ENCODE measurements at places on chromosomes 6 and 20. TPM values are rescaled to one million over a fixed set of nuclear protein-coding genes. Genes with fewer than 3 reads are reported as not detected.
A peak's percentile ranks its signal among the peaks of the same experiment; 100 is the strongest.

- no peak for DNase-seq
Measured at GRCh38 chr6:26575494-26575939, 21.2 kb upstream of the ABT1 start.

DNA sequence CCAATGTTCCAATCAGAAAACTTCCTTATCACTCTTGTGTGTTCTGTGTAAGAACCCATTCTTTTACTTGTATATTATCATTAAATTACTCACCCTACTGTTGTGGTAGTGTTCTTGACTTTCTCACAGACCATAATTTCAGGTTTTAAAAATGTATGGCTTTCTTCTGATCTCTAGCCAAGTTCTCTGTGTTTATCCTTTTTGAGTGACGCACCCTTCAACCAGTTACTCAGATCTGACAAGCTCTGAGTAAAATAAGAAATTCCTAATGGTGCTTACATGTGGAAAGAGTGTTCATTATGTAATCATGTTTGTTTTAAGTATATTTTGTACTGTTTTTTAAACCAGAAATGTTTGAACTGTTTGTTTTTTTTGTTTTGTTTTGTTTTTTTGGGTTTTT, 11.0 kb downstream of the TBPL1 start:
- no peak for DNase-seq

ETV7 gene
- 1.8 TPM for polyA plus RNA-seq

GRCh38 chr20:4021906-4022305, 6.5 kb upstream of the RNF24 start:
- no peak for DNase-seq

TBP gene
- 19.3 TPM for polyA plus RNA-seq

DNA sequence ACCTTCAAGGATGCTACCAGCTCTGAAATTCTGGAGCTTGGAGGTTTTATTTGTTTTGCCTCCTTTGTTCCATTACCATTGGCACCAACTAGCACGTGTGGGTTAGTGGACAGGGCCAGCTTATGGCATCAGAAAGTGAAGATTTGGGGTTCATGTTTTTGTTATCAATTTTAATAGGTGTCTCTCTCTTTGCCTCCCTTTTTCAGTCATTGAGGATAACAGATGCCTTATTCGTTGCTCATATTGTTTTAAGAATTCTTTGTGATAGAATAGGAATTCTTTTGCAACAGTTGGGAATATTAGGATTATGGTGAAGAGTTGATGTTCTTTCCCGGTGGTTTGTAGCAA, 22.9 kb downstream of the TMC2 start:
- no peak for DNase-seq

DNA sequence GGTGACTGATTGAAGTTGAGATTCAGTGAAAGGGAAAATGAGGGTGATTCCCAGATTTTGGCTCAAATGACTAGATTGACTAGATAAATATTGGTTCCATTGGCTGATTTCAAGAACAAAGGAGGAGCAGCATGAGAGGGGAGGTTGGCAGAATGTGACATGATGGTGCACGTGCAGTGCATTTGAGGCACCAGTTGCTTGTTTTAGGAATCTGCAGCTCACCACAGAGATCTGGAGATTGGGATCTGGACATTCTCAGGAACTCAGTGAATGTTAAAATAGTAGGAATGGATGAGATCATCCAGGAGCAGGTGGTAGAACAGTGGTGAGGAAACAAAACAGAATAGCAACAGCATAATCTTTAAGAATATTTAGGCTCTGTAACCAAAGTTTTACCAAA, 496.3 kb downstream of the DHX35 start:
- DNase-seq = no peak

SIRPD gene
- polyA plus RNA-seq = not detected

- no peak for DNase-seq
Measured at GRCh38 chr20:37219751-37220668, 40.7 kb upstream of the MROH8 start.

DNA sequence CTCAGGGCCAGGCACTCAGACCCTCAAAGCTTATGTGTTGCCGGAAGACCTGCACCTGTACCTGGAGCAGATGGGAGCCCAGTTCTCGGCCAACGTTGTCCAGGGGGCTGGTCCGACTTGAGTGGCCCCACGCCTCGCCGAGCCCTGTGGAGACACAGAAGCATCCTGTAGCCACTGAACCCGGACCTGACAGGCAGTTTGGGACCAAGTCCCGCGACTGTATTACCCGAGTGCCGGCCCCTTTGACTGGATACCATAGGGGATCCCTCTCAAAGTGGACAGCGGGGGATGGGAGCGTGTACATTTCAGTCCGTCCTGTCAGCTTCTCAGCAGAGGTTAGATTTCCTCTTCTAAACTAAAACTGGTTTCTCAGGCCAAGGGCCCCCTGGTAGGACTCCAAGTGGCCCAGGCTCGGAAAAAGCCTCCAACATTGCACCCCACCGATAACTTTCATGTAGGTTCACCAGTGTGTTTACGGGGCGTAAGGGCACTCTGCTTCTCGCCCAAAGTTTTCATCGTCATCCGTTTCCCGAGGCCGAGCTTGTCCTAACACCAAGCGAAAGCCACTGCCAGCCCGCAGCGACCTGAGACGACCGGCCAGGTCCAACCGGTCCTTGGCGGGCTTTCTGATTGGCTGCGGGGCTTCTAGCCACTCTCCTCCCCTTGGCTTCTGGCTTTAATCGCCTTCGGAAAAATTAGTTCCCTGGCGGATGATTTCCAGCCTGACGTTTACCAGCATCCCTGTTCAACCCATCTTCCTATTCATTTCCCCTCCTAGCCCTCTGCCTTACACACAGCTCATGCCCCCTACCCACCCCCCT, 10.8 kb downstream of the SIM1 start:
- no peak for DNase-seq

PRSS16 gene
- 0.21 TPM for polyA plus RNA-seq

GMDS gene
- 7.1 TPM for polyA plus RNA-seq

- DNase-seq = no peak
Measured at GRCh38 chr6:123897965-123898364, 94.3 kb downstream of the NKAIN2 start.

GRCh38 chr6:4620284-4621151, 155.7 kb upstream of the CDYL start:
- DNase-seq = no peak

- DNase-seq = no peak
Measured at GRCh38 chr20:57076951-57077350, 189.5 kb downstream of the BMP7 start.

GRCh38 chr20:54650052-54650719, 174.8 kb downstream of the DOK5 start:
- DNase-seq = no peak

- peak; percentile 60 for DNase-seq
Measured at GRCh38 chr6:31007694-31008093, 2.6 kb upstream of the MUC22 start.

KHDC1L gene
- not detected for polyA plus RNA-seq

GRCh38 chr6:99587792-99588191, 18.8 kb upstream of the PRDM13 start:
- DNase-seq = no peak

- peak; percentile 72 for DNase-seq
Measured at GRCh38 chr6:134178161-134179044, 126.0 kb upstream of the SLC2A12 start.

- DNase-seq = peak; percentile 77
Measured at GRCh38 chr6:140379919-140380318, 1005.5 kb upstream of the CITED2 start.

DNA sequence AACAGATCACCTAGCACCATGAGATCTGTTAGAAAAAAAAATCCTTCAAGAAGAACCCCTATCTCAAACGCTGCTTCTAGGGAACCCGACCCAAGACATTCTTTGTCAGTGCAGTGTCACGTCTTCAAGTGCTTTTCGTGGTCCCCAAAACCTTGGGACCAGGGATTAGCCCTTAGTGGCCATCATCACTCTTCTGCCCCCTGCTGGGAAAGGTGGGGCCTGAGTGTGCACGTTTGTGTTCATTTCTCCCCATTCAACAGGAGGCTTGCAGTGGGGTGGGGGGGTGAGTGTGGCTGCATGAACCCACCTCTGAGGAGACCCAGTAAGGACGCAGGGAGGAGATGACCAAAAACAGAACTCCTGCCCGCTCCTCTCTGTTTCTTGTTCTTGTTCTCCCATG, 218.2 kb upstream of the RNF24 start:
- DNase-seq = no peak

POM121L2 gene
- not detected for polyA plus RNA-seq

DNA sequence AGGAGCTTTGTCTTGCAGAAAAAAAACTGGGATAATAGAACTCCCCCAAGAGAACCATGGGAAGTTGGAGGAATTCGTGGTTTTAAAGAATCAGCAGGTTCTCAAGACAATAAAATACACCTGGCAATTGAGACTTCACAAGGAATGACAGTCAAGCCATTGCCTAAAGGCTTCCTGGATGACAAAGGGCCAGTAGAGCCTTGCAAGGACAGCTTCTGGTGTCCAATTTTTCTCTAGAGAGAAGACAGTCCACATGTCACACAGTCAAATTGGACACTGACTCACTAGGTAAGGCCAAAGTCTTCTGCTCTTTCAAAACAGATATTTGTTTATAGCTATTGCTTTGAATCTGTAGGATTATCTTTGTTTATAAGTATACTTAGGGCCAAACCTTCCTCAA, 80.3 kb upstream of the BMP5 start:
- DNase-seq = no peak

DNA sequence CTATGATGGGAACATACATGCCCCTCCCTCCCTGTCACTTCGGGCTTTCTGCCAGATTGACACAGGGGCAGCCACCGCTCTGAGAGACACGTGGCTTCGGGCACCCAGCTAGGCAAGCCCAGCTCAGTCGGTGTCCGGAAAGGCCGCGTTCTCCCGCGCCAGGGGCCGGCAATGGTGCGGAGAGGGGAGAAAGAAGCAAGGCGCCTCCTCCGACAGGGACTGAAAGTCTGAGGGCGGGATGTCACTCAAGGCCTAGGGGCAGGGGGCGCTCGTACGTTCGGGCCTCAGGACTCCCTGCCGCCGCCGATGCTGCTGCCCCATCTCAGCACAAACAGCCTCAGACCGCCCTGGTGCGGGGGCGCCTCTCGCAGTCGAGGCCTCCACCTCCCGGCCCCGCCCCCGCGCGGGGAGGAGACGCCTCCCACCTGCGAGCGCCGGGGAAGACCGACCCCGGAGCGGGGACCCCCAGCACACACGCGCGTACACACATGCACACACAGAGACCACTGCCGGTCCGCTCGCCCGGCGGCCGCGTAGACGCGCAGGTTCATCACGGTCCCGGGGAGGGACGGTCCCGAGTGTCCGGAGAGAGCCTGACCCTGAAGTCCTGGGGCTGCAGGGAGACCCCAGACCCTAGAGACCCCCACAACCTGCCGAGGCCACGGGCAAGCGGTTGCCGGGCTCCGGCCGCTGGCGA, 1.9 kb downstream of the GRM4 start:
- no peak for DNase-seq

- no peak for DNase-seq
Measured at GRCh38 chr20:36202891-36203338, 33.4 kb upstream of the AAR2 start.

GRCh38 chr20:25021336-25021735, 28.8 kb upstream of the APMAP start:
- DNase-seq = no peak

- DNase-seq = no peak
Measured at GRCh38 chr6:145761584-145761983, 26.3 kb upstream of the EPM2A start.

DNA sequence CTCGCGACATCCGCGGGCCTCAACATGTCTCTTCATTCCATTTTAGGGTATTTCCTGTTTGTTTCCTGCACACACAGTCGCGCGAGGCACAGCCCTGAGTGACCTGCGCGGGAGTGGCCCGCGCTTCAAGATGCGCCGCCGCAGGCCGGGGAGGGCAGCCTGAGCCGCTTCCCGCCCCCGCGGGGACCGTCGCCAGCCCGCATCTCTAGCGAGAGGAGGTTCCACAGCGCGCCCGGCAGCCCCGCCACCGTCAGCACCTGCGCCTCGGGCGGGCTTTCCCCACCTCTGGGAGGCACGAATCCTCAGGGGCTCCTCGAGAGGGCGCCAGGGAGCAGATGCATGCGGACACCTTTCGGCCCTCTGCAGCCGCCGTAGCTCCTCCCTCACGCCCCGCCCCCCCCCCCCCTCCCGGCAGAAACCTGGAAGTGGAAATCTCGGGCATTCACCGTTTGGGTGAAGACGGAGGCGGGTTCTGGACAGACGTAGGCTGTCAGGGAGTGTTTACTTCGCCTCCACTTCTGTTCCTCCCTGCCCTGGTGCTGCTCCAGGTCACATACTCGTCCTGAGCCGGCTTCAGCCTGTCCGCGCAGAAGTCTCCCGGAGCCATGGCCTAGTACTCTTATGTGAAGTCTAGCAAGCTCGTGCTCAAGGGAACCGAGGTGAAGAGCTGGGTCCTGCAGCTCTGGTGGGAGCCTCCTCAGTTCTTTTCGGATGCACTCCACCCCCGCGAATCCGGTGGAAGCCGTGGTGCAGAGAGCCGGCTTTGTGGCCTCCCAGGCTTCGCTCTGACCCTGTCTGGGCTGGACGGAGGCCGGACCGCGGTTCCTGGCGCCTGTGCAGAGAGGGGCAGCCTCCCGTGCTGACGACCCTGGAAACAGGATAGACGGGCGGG, 880.5 kb upstream of the DEFB115 start:
- DNase-seq = peak; percentile 13

DNA sequence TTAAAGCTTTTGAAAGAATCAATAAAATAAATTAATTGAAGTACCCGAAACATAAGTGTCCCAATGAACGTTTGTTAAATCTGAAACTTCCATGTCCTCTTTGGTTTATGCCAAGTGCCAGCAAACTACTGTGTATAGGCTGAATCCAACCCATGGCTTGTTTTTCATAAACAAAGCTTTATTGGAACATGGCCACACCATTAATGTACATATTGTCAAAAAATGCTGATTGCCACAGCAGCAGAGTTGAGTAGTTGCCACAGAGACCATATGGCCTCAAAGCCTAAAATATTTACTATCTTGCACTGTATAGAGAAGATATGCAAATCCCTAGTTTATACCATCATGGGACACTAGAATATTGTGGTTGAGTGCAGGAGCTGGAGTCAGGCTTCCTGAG, 406.1 kb downstream of the MAFB start:
- no peak for DNase-seq

DNA sequence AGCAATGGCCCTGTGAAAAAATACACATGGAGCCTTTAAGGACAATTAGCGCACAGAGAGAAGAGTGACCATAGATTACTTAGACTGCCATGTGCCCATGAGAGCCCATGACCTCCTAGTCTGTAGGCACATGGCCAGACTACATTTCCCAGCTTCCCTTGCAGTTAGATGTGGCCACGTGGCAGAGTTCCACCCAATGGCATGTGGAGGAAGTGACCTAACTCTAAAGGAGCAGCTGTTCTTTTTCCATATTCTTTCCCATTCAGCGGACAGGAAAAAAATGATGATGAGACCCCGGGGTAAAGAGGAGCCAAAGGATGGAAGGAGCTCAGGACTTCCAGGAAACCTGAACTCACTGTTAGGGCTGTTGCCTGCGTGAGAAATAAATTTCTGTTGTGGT, 116.6 kb downstream of the CBLN4 start:
- no peak for DNase-seq

CHRNA4 gene
- not detected for polyA plus RNA-seq

DNA sequence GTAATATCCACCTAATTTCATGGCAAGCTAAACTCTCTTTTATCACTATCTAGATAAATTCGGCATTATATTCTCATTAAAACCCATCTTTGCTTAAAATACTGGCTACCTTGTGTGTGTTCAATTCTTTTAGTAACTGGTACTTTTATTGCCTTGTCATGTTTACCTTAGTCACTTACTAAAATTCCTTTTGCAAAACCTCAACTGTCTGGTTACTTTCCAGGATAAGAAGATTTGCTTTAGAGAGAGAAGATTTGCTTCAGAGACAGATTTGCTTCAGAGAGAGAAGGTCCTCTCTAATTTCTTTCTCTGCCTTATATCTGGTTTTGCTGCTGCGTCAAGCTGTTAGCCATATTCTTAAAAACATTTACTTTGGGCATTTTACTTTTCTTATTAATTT, 151.5 kb upstream of the MLIP start:
- no peak for DNase-seq

GRCh38 chr6:145380186-145380585, 355.1 kb downstream of the EPM2A start:
- DNase-seq = peak; percentile 31
